ENCODE measurements at places on chromosomes 5 and 9. TPM values are rescaled to one million over a fixed set of nuclear protein-coding genes. Genes with fewer than 3 reads are reported as not detected.
A peak's percentile ranks its signal among the peaks of the same experiment; 100 is the strongest.

DNA sequence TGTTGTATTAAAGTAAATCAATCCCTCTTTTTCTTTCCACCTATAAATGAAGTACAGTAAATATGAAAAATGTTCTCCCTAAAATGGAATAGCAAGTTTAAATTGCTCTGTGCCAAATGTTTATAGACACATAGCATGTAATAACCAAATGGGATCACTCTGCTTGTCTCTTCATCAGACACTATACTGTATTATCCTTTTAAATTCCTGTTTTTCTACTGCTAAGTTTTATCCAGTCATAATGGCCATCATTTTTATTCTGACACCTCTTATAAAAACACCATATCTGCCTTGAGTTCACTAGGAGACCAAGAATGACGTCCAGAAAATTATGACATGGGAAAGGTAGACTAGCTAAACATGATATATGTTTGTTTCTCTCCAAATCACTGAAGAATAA, 252.8 kb downstream of the CAAP1 start:
- H3K27me3 ChIP-seq = no peaks in the 10 kb centered on the region
- H3K36me3 ChIP-seq = no peaks in the 10 kb centered on the region
- no peak for DNase-seq

GRCh38 chr5:52893105-52893504, 96.0 kb upstream of the ITGA2 start:
- no peak for DNase-seq
- H3K4me1 ChIP-seq = no peaks in the 10 kb centered on the region
- H3K36me3 ChIP-seq = no peaks in the 10 kb centered on the region
- H3K27ac ChIP-seq = no peak overlapping the region

- H3K27ac ChIP-seq = no peak overlapping the region
- no peaks in the 10 kb centered on the region for H3K4me1 ChIP-seq
- no peak overlapping the region for H3K4me3 ChIP-seq
- no peaks in the 10 kb centered on the region for H3K27me3 ChIP-seq
- DNase-seq = no peak
- H3K36me3 ChIP-seq = no peaks in the 10 kb centered on the region
Measured at GRCh38 chr5:161001604-161002003, 149.6 kb upstream of the ATP10B start.

- no peak overlapping the region for H3K27ac ChIP-seq
- no peaks in the 10 kb centered on the region for H3K36me3 ChIP-seq
- no peaks in the 10 kb centered on the region for H3K27me3 ChIP-seq
- H3K4me1 ChIP-seq = no peaks in the 10 kb centered on the region
- H3K4me3 ChIP-seq = no peak overlapping the region
Measured at GRCh38 chr5:133809801-133810200, 158.6 kb downstream of the C5orf15 start.

DNA sequence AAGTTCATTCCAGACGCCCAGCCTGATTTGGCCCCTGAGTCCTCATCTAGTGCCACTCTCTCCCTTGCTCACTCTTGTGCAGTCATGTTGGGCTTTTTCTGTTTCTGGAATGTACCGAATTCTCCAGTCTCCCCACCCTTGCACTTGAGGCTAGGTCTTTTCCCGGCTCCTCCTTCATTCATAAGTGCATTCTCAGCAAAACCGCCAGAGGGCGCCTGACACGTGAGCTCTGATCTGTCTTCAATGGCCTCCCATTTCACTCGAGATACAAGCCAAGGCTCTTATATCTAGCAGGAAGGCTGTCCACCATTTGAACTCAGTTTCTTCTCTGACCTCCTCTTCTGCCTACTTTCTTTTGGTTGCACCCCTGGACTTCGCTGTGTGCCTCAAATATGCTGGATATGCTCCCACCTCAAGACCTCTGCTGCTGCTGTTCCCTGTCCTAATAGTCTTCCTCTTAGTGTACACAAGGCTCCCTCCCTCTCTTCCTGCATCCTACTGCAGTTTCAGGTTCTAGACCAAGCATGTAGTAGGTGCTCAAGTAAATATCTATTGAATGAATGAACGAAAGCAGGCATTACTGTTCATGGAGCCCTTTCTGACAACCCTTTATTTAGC, 568.1 kb upstream of the WWC1 start:
- H3K27ac ChIP-seq = no peak overlapping the region
- no peaks in the 10 kb centered on the region for H3K4me1 ChIP-seq
- H3K36me3 ChIP-seq = no peaks in the 10 kb centered on the region
- H3K27me3 ChIP-seq = no peaks in the 10 kb centered on the region

GRCh38 chr9:135053133-135053532, 34.3 kb upstream of the OLFM1 start:
- no peak overlapping the region for H3K27ac ChIP-seq
- no peaks in the 10 kb centered on the region for H3K36me3 ChIP-seq
- H3K27me3 ChIP-seq = peaks cover 2% of the 10 kb centered on the region
- no peak overlapping the region for H3K4me3 ChIP-seq

DNA sequence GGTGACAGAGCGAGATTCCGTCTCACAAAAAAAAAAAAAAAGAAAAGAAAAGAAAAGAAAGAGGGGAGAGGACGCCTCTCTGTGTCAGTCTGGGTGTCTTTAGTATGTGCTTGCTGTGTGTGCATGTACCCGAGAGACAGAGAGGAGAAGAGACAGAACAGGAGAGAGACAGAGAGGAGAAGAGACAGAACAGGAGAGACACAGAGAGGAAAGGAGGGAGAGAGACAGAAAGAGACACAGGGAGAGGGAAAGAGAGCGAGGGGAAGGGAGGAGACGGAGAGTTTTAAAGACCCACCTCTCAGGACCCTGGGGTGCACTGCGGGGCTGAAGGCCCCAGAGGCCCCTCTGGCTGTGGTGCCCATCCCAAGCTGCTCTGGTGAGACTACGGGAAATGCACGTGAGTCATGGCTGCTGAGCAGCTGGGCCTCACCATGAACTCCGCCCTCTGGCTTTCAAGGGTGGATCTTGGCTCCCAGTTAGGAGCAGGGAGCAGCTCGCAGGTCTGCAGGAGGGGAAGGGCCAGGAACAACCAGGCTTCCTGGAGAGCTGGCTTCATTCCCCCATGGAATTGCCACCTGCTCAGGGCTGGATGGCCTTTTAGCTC, 7.9 kb downstream of the SLC6A3 start:
- no peak overlapping the region for H3K4me3 ChIP-seq
- no peaks in the 10 kb centered on the region for H3K36me3 ChIP-seq
- no peaks in the 10 kb centered on the region for H3K27me3 ChIP-seq
- DNase-seq = no peak

- H3K27ac ChIP-seq = peak overlapping the region; percentile 51
- peaks cover 65% of the 10 kb centered on the region for H3K36me3 ChIP-seq
- peaks cover 78% of the 10 kb centered on the region for H3K4me1 ChIP-seq
- no peaks in the 10 kb centered on the region for H3K27me3 ChIP-seq
Measured at GRCh38 chr9:127767410-127767809, 11.1 kb downstream of the SH2D3C start.

DNA sequence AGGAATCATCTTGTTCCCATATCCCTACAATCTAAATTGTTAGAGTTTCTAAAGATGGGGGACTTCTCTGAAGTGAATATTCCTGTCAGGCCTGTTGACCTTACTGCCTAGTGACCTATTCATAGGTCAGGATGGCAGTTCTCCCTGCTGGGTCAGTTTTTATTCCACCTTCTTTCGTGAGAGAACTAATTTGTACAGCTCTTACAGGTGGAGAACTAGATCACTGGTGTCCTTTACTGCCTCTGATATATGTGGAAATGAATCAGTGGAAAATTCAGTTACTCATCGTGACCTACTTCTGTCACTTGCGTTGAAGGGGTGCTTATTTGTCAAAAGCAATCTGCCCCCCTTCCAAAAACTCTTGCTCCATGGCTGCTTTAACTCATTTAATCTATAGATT, 164.9 kb downstream of the CD180 start:
- DNase-seq = no peak
- no peak overlapping the region for H3K27ac ChIP-seq
- no peaks in the 10 kb centered on the region for H3K4me1 ChIP-seq
- H3K36me3 ChIP-seq = no peaks in the 10 kb centered on the region
- no peaks in the 10 kb centered on the region for H3K27me3 ChIP-seq

- no peak for DNase-seq
- H3K27me3 ChIP-seq = no peaks in the 10 kb centered on the region
- H3K36me3 ChIP-seq = no peaks in the 10 kb centered on the region
- no peak overlapping the region for H3K27ac ChIP-seq
- H3K4me3 ChIP-seq = no peak overlapping the region
Measured at GRCh38 chr9:120974921-120975320, 48.3 kb upstream of the TRAF1 start.

DNA sequence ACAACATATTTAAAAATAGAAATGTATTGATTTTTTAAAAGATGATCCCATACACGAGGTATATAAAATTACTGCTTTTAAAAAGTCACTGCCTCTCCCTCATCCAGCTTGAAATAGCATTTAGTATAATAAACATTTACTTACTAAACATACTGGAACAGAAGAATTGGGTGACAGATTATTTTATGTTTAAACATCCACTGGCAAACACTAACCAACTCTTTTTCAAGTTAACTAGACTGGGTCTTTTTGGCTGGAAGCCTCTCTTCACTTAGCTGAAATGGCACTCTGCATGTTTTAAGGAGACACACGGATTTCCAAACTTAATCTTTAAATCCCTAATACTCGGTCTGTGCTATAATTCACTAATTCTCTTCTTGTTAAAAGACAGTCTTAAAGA, 19.0 kb downstream of the CTXN3 start:
- H3K4me1 ChIP-seq = no peaks in the 10 kb centered on the region
- no peaks in the 10 kb centered on the region for H3K27me3 ChIP-seq
- no peak overlapping the region for H3K4me3 ChIP-seq
- no peaks in the 10 kb centered on the region for H3K36me3 ChIP-seq
- H3K27ac ChIP-seq = no peak overlapping the region

- H3K27ac ChIP-seq = no peak overlapping the region
- no peaks in the 10 kb centered on the region for H3K36me3 ChIP-seq
- peaks cover 2% of the 10 kb centered on the region for H3K4me1 ChIP-seq
Measured at GRCh38 chr5:10278658-10279279, 28.7 kb downstream of the CCT5 start.

DNA sequence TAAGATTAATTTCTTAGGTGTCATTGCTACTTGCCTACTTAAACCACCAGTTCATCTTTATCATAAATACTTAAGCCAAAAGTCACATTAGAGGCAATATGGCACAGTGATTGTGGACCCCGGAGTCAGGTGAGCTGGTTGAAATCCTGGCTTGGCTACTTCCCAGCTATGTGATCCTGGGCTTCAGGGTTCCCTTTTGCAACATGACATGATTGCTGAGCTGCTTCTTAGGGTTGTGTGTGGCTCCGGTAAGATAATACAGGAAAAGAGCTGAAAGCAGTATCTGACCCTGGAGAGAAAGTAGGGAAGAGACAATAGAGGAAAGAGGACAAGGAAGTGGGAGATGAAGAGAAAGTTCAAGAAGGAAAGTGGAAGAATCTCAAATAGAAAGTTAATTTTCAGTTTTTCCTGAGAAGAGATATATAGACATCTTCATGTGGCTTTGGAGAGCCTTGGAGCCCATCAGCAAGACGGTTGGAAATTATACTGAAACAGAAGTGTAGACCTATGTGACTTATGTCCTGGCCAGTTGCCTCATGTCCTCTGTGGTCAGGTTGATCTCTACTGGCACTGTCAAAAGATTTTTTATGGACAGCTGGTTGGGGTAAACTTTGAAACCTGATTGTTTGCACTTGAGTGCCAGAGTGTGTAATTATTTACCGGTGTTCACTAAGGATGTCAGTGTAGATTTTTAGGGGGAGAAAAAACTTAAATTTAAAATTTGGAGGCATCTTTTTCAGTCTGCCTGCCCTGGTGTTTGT, 93.2 kb downstream of the GHR start:
- no peaks in the 10 kb centered on the region for H3K36me3 ChIP-seq
- no peaks in the 10 kb centered on the region for H3K27me3 ChIP-seq
- DNase-seq = no peak
- H3K27ac ChIP-seq = no peak overlapping the region

DNA sequence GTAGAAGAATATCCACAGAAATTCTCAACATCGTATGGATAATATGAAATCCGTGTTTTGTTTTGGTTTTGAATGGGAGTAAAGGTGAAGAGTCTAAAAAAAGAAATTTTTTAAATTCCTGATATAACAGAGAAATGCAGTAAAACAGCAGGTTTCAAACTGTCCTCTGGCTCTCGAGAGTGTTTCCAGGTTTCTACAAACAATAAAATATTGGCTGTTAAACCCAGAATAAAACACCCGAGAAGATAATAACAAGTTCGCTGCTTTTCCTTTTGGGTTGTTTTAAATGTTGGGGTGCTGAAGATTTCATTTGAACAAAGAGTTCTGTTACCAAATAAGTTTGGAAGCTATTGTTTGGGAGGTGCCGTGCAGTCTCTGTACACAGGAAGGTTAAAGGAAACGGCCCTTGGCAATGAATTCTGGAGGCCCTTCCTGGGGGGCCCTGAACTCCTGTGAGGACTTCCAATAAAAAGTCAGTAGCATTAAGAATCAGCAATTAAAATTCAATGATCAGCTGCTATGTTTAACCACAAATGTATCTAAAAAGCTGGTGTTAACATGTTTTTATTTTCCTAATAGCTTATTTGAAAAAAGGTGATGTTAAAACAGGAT, 215.8 kb downstream of the TSSK1B start:
- no peaks in the 10 kb centered on the region for H3K36me3 ChIP-seq
- H3K4me3 ChIP-seq = no peak overlapping the region
- no peak overlapping the region for H3K27ac ChIP-seq
- no peak for DNase-seq
- no peaks in the 10 kb centered on the region for H3K27me3 ChIP-seq

- no peaks in the 10 kb centered on the region for H3K36me3 ChIP-seq
- DNase-seq = no peak
- no peak overlapping the region for H3K27ac ChIP-seq
- H3K4me3 ChIP-seq = no peak overlapping the region
Measured at GRCh38 chr5:133902511-133903118, 65.8 kb downstream of the C5orf15 start.

- H3K27ac ChIP-seq = no peak overlapping the region
- DNase-seq = peak; percentile 72
- no peaks in the 10 kb centered on the region for H3K36me3 ChIP-seq
- H3K4me3 ChIP-seq = no peak overlapping the region
Measured at GRCh38 chr9:14353222-14354056, 39.5 kb upstream of the NFIB start.

DNA sequence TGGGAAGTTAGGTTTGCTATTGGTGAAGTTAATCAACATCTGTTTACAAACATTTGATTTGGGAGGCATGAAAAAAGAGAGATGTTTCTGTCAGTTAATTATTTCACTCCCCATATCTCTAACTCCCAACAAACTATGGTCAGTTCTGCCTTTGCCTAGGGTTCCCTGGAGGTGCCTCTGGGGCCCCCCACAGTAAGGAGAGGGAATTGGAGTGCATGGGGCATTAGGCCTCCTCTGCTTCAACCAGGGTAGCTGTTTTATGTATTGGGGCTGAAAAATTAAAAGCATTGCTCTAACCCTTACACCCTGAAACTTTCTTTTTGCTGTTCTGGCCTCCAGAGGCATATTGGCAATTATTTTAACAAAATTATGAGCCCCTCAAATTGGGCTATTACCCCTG, 32.3 kb downstream of the RUSC2 start:
- no peak overlapping the region for H3K4me3 ChIP-seq
- H3K4me1 ChIP-seq = no peaks in the 10 kb centered on the region
- H3K36me3 ChIP-seq = no peaks in the 10 kb centered on the region
- H3K27ac ChIP-seq = no peak overlapping the region

The STC2 gene
- total RNA-seq = not detected

The AGGF1 gene
- 15.0 TPM for total RNA-seq

The IL9 gene
- not detected for total RNA-seq

The CSF1R gene
- 39.0 TPM for total RNA-seq

The MARCHF6 gene
- total RNA-seq = 173 TPM
